ENCODE measurements at places on chromosomes 16 and 17.

- no peak for DNase-seq
These were observed 6.0 kb downstream of the DDX19B start for GRCh38 chr16:70304892-70305448.

- DNase-seq, result no peak
These were observed 7.9 kb downstream of the P2RX5 start for GRCh38 chr17:3688027-3688553.

DNA sequence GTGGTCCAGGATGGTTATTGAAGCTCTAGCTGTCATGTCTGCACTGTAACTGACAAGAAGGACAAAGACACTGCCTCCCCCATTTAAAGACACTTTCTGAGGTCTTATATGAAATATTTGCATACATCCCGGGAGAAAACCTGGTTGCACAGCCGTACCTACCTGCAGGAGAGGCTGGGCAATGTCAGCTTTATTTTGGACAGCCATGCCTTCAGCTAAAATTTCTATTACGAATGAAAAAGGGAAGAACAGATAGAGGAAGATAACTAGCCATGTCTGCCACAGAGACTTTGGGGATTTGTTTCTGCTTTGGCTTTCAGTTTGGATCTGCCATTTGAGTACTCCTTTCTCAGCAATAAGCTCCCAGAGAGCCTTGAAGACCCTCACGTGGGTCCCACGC lies 19.0 kb downstream of the SLC7A6 start:
- no peak for DNase-seq

DNA sequence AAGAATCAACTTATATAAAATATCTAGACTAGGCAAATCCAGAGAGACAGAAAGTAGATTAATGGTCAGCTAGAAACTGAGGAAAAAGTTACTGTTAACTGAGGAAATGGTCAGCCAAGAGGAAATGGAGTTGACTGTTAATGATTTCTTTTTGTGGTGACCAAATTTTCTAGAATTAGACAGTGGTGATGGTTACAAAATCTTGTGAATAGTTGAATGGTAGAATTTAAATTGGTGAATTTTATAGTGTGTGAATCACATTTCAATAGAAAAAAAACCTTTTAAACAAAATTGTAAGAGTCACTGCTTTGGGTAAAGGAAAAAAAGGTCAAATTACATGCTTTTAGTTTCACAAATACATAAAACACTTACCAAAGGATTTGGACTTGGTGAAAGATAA lies 30.0 kb downstream of the APPBP2 start:
- no peak for DNase-seq

DNA sequence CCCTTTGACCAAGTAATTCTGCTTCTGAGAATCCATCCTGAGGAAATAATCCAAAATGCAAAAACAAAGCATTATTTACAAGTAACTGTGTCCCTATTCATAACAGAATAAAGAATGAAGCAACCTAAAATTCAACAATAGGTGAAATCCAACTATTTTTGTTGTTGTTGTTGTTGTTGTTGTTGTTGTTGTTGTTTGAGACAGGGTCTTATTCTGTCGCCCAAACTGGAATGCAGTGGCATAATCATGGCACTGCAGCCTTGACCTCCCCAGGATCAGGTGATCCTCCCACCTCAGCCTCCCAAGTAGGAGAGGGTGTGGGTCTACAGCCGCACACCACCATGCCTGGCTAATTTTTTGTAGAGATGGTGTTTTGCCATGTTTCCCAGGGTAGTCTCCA lies 75.9 kb upstream of the MTMR4 start:
- DNase-seq, result no peak

DNA sequence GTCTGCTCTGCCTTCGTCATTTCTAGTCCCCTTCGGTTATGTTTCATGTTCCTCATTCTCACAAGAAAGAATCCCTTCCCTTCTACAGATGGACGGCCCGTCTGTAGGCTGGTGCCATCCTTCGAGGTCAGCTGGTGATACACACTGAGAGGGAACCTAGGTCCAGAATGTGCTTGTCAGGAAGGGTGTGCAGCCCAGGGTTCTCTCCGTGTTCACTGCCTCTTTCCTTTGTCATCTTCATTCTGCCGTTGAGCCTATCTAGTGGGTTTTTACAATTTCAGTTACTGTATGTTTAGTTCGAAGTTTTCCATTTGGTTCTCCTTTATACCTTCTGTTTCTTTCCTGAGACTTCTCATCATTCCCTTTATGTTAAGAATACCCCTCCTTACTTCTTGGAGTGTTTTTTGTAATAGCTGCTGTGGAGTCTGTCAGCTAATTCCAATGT lies 18.9 kb downstream of the KIAA0513 start:
- DNase-seq, result no peak

- DNase-seq, result no peak
These were observed 27.4 kb upstream of the ZNF423 start for GRCh38 chr16:49883076-49884014.

DNA sequence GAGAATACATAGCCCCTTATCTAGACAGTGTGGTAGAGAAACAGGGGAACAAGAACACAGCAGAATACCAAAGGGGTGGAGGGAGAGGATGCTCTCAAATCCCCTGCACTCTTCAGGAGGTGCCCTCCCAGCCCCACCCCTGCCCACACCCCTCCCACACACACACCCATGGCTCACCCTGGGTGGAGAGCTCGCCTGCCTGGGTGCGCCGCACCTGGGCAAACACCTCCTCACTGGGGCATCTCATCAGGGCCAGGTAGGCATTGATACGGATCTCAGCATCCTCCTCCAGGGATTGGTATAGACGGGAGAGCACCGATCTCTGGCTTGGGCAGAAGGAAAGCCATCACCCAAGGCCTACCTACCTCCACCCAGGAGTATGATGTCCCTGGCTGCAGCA lies 95.2 kb downstream of the LITAF start:
- DNase-seq, result no peak

GRCh38 chr16:85765211-85765610 lies 14.3 kb upstream of the C16orf74 start:
- DNase-seq, result no peak

DNA sequence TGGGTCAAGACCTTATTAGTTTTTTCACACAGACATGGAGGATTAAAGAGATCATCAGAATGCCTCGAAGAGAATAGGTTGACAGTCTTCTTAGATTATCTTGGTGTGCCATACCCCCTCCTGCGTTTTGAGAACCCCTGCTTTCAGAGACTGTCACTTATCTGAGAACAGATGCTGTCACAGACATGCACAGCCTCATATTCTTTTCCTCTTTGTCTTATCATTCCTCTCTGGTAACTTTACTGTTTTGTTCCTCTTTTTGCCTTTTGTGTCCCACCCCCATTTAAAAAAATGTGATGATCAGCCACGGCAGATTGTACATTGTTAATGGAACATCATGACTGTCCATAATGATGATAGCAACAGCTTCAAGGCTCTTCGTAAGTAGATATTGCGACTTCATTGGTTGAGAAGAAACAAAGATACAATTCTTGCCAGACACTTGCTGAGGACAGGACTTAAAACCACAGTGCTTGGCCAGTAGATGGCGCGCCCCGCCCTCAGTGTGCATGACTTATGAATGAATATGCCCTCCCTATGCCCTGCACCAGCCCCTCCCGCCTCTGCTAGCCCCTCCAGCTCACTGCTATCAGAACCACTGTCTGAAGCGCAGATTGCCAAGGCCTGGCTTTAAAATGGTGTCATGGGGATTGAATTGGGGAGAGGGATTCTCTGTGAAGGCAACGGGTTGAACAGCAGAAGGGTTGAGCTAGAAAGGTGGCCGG lies 2.6 kb upstream of the PITPNC1 start:
- DNase-seq, result peak; percentile 79

DNA sequence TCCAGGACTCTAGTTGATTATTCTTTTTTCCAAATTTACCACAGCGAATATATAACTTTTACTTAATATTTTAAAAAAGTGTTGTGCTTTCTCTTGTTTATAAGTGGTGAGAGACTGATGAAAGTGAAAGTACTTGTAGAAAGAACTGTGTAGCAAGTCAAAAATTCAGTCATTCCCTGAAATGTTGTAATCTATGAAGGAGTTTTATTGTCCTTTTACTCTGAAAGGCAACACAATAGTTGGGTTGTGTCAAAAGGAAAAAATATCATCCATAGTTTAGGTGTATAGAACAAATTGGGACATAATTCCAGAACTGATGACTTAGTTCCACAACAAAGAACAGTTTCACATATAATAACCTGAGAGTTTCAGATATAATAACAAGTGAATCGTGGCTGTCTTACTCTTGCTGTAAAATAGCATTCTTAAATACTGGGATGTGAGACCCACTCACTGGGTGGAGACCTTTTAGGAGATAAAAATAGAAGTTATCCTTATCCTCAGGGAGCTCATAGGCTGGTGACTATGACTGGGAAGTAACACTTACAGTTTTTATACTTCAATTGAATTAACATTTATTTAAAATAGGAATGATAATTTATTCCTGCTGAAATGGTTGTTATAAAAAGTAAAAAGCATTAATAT lies 20.6 kb downstream of the CYB5B start:
- DNase-seq, result no peak

DNA sequence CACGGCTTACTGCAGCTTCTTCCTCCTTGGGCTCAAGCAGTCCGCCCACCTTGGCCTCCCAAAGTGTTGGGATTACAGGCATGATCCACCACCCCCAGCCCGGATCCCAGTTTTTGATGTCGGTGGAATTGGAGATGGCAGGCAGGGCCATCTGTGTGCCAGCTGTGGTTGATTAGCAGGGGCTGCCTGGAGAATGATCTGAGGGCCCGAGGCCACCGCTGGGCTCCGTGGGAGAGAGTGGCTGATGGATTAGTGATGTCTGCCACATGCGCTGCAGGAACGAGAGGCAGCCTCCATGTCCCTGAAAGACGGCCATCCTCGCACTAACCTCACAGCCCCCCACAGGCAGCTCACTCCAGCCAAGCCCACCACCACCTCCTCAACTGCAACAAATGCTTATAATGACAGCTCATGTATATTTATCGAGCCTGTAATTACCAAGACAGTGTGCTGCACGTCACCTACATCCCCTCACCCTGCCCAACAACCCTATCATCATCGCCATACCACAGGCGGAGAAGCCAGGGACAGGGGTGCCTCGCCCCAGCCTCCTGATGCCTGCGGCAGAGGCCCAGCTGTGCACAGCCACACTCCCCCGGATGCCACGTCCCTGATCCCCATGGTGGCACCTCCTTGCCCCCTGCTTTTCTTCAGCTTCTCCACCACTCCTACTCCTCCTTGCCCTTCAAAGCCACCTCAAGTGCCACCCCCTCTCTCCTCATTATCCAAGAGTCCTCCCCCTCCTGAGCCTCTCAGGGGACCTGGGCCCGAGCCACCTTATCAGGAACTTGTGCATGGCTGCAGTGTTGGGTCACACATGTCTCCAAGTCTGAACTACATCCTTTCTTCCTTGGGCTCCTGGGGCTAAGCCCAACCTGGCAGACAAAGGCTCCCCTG lies 33.2 kb downstream of the ACTG1 start:
- no peak for DNase-seq

DNA sequence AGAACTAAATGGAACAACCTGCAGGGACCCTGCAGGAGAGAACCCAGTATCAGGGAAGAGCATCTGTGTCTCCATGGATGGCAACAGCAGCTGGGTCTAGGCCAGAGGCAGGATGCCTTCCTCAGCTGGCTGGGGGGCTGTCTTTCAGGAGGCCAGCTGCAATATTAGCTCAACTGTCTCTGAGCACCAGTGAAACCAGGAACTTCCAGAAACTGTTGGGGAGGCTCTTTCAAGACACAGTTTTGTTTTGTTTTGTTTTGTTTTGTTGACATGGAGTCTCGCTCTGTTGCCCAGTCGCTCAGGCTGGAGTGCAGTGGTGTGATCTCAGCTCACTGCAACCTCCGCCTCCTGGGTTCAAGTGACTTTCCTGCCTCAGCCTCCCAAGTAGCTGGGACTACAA lies 7.6 kb downstream of the GPR142 start:
- DNase-seq, result no peak

DNA sequence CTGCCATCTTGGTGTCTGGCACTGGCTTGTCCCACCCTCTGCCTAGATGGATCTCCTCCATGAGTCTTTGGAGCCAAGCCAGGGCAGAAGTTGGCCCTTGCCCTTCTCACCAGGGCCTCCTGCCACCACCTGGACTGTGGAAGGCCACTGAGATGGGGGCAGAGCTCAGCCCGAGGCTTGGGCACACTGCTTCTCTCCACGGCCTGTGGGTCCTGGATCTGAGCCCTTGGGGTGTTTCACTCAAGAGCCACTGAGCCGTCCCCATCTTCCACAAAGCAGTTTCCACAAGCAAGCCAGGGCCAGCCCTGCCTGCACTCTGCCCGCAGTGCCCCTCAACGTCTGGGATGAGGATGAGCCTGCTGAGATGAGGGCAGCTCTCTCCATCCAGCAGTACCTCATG lies 16.7 kb upstream of the CD300A start:
- no peak for DNase-seq

DNA sequence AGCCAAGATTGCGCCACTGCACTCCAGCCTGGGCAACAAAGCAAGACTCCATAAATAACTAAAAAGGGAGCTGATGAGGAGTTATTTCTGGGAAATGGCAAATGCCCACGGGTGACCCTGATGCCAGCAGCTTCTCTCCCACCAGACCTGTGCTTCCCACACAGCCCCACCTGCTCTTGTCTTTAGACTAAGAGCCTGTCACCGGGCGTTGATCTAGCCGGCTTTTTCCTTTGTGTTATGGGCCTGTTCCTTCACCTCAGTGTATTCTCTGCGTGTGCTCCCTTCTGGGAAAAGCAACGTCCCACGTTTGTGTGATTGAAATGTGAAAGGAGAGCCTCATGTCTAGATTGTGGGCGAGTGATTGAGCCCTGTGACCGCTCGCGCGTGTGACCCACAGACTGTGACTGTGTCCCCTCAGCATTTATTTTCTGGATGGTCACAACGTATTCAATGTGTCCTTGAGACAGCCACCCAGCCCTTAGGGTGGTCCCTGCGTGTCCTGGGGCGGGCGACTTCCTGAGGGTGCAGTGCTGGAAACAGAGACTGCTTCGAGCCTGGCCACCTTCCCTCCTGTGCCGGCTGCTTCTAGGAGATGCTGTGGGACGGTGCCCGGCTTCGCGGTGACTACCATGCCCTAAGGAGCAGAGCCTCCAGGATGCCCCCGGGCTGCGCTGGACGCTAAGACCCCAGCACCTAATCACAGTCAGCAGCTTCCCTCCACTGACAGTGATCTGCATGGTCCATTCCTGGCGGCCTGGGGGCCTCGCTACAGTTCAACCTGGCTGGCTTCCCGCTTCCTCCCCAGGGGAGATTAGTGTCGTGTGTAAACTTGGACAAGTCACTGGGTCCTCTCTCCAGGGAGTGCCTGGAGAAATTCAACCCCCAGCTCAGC lies 7.8 kb upstream of the RNPS1 start:
- DNase-seq, result no peak
